Smooth muscle cell of the umbilical artery (primary cell): ENCODE measurements at places on chromosomes 1 and 21. TPM values are rescaled to one million over a fixed set of nuclear protein-coding genes. Genes with fewer than 3 reads are reported as not detected.

Gene LCE3E
- total RNA-seq, result not detected in 2 replicates

Gene OR2L8
- not detected in 2 replicates for total RNA-seq

Gene S100A9
- total RNA-seq, result not detected in 2 replicates

Gene STUM
- not detected in 2 replicates for total RNA-seq

Gene WLS
- 95.2 and 191 TPM in 2 replicates for total RNA-seq

Gene KCNE1
- 0.18 and 0.30 TPM in 2 replicates for total RNA-seq
